ENCODE measurements at places on chromosomes 13 and 19.

GRCh38 chr19:46015687-46016425, 7.0 kb downstream of the PGLYRP1 start:
- DNase-seq: peak; percentile 59

- DNase-seq: peak; percentile 27
Observed at GRCh38 chr13:24671386-24672113, 8.7 kb upstream of the ATP12A start.

DNA sequence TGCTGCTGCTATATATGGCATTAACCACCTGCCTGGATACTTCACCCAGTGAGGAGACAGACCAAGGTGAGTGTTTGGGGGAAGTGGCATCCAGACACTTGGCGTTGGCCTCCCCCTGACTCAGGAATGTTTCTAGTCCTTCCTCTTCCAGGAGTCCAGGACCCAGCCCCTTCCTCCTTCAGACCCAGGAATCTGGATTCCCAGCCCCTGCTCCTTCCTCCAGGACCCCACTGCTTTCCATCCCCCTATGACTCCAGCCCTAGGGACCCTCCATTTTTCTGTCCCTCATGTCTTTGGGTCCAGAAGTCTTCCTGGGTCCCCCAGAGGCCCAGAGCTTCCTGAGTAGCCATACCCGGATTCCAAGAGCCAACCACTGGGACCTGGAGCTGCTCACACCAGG, 2.1 kb downstream of the PRRG2 start:
- no peak for DNase-seq

GRCh38 chr19:14370940-14371280, 10.3 kb upstream of the ADGRE5 start:
- no peak for DNase-seq

- no peak for DNase-seq
Observed at GRCh38 chr13:26497968-26498511, 59.4 kb upstream of the WASF3 start.
